ENCODE measurements at places on chromosomes 1 and 21.
A peak's percentile ranks its signal among the peaks of the same experiment; 100 is the strongest.

GRCh38 chr21:33369586-33369985 is 33.6 kb upstream of the IFNGR2 start:
- no peak for DNase-seq

GRCh38 chr1:112358798-112359408 is 37.1 kb upstream of the CTTNBP2NL start:
- DNase-seq = peak; percentile 65

DNA sequence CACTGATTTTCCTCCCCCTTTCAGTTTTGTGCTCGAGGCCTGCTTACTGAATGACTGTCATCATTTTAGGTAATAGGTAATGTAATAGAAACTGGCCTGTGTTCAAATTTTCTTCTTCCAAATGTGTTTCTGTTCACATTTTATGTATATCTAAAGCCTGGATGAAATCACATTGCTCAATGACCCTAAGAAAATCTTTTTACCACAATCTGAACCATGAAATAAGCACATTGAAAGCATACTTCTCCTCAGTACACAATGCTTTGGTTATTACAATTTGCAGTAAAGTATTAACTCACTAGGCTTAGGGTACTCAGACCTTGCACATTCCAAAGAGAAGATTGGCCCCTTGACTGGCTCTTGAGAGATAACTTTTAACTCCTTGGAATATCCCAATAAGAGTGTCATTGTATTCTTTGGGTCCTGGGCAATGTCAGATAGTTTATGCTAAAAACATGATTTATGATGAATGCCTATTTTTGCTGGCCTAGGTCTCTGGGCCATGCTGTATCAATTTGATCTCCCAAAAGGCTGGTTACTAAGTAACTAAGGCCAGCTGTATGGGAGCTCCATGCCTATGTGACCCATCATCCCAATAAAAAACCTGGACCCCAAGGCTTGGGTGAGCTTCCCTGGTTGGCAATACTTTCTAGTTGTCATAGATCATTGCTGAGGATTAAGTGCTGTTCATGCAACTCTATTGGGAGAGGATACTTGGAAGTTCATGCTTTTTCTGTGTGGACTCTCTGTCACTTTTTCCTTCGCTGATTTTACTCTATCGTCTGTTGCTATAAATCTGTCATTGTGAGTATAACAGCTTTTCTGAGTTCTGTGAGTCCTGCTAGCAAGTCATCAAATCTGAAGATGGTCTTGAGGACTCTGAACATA is 293.9 kb downstream of the GRIK1 start:
- DNase-seq = no peak

GRCh38 chr1:6225651-6226050 is 10.1 kb downstream of the ICMT start:
- no peak for DNase-seq

- peak; percentile 63 for DNase-seq
Measured at GRCh38 chr1:1996207-1996651, 7.4 kb downstream of the CFAP74 start.

GRCh38 chr1:198686069-198686728 is 47.4 kb downstream of the PTPRC start:
- peak; percentile 56 for DNase-seq

GRCh38 chr21:37551331-37551992 is 184.9 kb downstream of the DYRK1A start:
- DNase-seq = no peak

- no peak for DNase-seq
Measured at GRCh38 chr1:11563560-11564069, 84.7 kb downstream of the DISP3 start.

GRCh38 chr1:19495000-19495656 is 9.8 kb upstream of the CAPZB start:
- DNase-seq = no peak

DNA sequence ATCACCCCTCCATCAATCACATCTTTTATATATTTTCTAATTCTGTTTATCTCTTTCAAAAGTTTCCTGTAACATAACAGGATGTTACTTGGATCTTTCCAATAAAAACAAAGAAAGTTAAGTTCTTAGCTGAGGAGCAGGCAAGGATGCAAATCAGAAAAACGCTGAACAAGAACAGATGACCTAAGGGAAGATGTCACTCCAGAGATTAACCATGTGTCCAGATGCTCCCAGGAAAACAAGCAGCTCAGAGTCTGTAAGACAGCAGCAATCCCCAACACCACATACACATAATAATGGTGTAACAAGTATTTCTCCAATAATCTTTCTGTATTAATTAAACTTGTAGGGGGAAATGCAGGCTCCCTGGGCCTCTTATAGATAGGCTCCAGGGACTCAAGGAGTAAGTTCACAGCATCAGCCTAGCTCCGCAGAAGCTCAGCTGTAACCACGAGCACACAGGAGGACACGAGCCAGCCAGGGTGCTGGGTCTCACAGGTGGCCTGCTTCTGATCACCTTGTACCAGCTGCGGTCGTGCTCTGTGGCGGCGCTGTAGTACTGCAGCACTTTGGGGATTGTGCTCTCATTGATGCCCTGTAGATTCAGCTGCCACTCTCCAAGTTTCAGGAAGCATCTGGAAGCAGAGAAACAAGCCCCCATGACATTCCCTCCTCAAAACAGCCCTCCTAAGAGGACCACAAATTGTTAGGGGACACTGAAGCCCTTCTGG is 33.1 kb upstream of the EXOSC10 start:
- no peak for DNase-seq

GRCh38 chr21:10539956-10540355 is 18.6 kb downstream of the TPTE start:
- no peak for DNase-seq

DNA sequence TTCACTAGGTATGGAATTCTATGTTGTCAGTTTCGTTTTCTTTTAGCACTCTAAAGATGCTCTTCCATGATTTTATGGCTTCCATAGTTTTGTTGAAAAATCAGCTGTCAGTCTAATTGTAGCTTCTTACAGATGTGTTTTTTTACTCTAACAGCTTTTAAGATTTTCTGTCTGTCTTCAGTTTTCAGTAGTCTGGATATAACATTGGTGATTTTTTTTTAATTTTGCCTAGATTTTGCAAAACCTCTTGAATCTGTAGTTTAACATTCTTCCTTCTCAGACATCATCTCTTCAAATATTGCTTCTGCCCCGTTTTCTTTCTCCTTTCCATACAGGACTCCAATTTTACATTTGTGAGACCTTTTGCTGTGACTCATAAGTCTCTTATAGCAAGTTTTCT is 17.9 kb upstream of the DYRK1A start:
- DNase-seq = no peak

GRCh38 chr21:29258626-29259338 is 39.9 kb upstream of the BACH1 start:
- DNase-seq = no peak

GRCh38 chr1:2087766-2088165 is 37.6 kb downstream of the PRKCZ start:
- DNase-seq = peak; percentile 88

DNA sequence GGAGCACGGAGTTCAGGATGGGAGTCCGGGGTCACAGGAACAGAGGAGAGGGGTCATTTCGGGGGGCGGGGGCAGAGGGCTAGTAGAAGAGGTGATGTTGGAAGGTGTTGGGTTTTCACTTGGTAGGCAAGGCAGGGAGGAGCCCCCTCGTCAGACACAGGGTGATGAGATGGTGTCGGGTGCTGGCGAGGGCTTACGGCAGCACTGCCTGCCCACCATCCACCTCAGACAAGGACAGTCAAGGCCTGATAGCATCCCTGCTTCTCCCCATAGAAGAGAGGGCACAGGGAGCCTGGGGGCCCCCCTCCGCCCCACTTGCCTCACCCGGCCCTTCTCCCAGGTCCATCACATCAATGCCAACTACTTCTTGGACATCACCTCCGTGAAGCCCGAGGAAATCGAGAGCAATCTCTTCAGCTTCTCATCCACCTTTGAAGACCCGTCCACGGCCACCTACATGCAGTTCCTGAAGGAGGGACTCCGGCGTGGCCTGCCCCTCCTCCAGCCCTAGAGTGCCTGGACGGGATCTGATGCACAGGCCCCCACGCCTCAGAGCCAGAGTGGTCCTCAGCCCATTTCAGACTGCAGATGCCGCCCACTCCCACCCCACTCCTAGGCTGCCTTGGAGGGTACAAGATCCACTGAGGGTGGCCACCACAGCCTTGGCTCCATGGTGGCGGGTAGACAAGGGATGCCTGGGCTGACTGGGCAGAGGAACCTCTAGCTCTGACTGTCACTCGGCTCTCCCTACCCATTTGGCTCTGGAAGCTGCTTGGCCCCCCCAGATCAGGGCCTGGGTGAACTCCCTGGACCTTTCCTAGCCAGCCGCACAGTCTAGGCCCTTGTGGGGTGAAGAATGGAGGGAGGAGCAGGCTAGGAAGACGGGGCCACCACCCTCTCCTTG is 4.3 kb upstream of the MTFR1L start:
- no peak for DNase-seq

DNA sequence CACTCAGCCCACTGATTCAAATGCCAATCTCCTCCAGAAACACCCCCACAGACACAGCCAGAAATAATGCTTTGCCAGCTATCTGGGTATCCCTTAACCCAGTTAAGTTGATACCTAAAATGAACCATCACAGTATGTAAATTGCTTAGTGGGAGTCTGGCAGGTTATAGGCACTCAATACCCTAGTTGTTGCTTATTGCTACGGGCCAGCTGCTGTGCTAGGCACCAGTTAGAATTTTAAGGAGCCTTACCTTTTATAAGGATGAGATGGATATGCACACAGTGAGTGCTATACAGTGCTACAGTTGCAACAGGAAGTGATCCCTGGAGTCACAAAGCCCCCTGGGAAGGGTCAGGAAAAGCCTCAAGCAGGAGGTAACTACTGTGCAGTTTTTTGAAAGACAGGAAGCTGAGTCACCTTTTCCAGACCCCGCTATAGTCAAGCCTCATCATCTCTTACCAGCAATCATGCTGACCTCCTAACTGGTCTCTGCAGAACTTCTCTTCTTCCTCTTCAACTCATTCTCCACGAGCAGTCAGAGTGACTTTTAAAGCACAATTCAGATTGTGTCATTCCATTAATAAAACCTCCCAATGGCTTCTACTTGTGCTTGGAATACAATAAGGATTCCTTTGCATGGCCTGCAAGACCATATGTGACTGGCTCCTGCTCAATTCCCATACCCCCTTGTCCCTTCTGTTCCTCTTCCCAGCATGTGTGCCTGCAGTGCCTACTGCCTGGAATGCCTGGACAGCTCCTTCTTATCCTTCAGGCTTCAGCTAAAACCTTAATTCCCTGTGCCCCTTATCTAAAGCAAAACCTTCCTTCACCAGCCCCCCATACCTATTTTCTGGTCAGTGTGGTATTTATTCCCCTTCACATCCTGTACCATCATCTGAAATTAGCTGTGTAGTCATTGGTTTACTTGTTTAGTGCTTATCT is 10.4 kb upstream of the TLR5 start:
- no peak for DNase-seq

DNA sequence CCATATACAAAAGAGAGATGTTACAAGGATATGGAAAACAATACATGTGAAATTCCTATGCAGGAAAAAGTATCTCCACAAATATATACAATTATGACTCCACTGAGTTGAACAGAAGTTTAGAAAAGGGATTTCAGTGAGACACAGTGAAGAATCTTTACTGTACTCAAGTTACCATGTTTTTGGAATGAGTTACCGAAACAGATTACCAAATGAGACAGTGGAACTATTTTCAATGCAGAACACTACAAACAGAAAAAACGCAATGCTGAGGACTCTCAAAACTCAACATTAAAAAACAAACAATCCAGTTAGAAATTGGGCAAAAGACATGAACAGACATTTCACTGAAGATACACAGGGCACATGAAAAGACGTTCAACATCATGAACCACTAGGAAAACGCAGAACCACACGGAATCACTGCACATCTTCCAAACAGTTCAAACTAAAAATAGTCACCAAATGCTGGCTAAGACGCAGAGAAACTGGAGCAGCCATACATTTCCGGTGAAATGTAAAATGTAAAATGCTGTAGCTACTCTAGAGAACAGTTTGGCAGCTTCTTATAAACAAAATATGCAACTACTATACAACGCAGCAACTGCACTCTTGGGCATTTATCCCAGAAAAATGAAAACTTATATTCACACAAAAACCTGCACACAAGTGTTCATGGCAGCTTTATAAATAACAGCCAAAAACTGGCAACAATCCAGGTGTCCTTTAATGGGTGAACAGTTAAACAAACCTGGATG is 118.7 kb downstream of the UBR4 start:
- no peak for DNase-seq

DNA sequence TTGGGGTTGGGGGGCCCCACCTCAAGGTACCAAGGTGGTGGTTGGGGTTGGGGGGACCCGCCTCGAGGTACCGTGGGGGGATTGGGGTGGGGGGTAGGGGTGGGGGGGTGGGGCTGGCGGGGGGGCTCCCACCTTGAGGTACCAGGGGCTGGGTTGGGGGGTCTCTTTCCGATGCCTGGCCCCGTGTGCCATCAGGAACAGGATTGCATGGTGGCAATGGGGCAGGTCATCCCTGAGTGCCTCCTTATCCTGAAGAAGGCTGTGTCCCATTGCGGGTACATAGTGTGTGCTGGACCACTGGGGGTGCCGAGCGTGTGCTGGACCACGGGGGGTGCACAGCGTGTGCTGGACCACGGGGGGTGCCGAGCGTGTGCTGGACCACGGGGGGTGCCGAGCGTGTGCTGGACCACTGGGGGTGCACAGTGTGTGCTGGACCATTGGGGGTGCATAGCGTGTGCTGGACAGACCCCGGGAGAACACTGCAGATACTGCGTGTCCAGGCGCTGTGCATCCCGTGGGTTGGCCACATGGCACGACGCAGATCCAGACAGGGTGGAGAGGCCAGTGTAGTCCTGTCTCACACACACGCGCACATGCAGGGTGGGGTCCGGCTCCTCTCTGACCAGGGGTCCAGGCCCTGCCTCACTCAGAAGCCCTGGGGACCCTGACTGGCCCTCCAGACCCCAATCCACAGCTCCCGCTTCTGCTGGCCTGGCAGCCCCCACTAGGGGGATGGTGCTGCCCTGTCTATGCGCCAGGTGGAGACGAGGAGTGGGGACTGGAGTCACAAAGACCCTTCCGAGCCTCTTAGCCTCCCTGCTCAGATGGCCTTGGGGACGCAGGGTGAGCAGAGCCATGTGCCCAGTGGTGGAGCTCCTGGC is 4.2 kb downstream of the SCNN1D start:
- no peak for DNase-seq

DNA sequence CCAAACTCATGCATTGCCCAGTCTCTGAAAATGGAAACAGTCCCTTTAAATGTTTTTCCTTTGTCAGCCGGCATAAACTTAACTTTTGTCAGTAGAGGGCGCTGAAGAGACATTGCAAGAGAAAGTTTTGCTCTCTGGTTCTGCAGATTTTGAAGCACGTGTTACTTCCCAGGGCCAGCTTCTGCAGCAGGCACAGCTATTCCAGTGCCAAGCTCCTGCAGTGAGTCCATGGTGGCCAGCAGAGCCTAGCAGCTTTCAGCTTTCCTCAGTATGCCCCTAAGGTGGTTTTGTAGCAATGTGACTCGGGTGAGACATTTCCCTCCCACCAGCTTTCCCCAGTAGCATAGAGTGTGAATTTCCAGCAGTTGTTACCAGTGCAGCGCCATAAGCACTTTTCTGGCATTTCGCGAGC is 2.6 kb upstream of the IFI44L start:
- DNase-seq = peak; percentile 97

- no peak for DNase-seq
Measured at GRCh38 chr1:37123276-37124115, 89.2 kb upstream of the GRIK3 start.

Measured in pons (tissue), 1 donor.